ENCODE measurements at places on chromosomes 13 and 19. TPM values are rescaled to one million over a fixed set of nuclear protein-coding genes. Genes with fewer than 3 reads are reported as not detected.

DNA sequence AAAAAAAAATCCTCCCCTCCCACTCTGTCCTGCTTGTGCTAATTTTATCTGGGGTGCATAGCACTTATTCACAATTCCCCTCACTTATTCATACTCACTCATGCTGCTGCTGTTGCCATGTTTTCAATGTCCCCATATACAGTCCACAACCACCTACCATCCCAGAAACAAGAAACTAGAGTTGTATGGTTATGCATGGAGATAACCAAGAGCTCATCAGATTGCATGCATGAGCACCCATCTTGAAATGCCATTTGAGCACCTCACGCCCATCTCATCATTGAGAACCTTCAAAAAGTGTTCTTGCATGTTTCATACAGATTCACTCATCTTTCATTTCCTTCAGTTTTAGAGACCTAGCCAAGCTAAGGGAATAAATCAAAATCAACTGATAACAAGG is 15.1 kb upstream of the N4BP2L2 start:
- no peak for DNase-seq

DNA sequence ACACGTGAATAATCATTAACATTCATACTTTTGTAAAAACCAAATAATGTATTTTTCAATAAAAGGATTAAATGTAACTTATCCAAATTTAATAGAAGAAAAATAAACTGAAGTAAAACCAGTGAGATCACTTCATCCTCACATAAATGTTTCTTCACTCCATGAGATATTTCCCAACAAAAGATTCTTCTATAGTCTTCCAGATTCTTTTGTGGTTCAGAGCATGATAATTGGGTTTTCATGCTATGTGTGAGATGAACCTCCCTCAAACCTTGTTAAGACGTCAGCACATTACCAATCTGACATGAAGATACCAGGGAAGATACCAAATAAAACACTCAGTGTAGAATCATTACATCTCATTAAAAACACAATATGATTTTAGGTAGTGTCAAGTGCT is 62.9 kb upstream of the OXGR1 start:
- DNase-seq: no peak

IER2 gene
- 167 TPM for total RNA-seq

- no peak for DNase-seq
Observed at GRCh38 chr13:112975401-112975939, 6.5 kb downstream of the MCF2L start.

SELENOV gene
- total RNA-seq: not detected

DNA sequence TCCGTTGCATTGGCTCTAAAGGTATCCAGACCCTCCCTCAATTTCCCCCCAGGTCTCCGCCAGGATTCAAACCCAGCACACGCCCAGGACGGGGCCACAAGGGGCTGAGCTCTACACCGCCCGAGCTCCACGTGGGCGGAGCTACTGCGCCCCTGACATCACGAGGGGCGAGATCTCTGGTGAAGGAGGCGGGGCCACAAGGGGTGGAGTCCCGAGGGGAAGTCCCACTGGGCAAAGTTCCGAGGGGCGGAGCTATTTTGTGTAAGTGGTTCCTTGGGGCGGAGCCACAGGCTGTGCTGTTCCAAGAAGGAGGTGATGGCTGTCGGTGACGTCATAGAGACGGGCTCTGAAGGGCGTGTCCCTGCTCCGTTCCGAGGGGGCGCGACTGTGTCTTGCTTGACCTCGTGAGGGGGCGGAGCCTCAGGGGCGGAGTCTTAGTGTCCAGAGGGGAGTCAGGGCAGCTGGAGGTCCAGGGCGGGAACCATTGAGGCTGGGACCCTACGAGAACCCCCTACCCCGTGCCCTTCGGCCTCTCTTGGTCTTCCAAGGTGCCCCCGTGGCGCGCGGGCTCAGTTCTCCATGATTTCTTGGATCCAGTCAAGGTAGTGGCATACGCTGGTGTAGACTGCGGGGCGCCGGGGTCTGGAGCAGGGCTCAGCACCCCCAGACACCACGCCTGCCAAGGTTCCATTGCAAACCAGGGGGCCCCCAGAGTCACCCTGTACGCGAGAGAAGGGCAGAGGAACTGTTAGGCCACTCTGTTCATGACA is 1.3 kb upstream of the KLK8 start:
- no peak for DNase-seq

DNA sequence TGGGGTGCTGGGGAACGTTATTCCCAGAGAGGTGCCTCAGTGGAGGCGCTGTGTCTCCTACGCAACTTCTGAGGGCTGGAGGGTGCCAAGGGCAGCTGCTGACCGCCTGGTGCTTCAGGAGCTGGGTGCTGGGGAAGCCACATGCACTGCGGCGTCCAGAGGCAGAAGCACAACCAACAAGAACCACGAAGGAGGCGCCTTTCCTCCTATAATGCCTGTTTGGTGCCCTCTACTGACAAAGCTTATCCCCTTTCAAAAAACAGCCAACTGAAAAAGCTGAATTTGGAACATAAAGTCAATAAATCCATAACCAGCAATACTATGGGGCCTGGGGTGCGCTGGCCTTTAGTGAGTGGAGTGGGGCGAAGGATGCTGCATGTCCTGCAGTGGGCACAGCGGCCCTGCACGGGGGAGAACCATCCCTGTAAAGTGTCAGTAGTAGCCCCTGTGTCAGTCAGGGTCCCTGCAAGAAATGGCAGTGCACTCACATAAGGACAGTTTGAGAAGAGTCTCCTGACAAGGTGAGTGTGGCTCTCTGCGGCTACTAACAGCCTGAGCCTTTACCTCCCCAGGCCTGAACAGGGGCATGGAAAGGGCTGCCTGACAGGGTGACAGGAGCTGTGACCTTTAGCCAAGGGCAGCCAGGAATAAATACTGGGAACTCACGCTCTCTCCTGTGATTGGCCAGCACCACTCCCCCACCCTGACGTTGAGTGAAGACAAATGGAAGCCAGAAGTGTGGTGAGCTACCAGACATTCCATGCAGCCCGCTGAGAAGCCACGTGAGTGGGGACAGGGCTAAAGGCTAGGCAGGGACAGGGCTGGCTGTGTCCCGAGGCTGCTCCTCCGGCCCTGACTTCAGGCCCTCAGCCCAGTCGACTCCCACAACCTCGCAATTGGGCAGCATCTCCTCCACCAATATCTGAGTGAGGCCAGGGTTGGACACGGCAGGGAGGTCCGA is 4.5 kb upstream of the B3GNT8 start:
- no peak for DNase-seq

GRCh38 chr13:109569958-109570711 is 216.2 kb downstream of the IRS2 start:
- DNase-seq: peak; percentile 47

RFX2 gene
- 12.2 TPM for total RNA-seq

PABPC3 gene
- total RNA-seq: 0.42 TPM

MEIOSIN gene
- not detected for total RNA-seq

ATP8B3 gene
- 18.6 TPM for total RNA-seq

GRCh38 chr19:50567882-50568727 is at the start of gene LRRC4B:
Gene LRRC4B, minus strand, starts transcription at chr19:50568435. Its CDS starts 19,597 bp downstream, at chr19:50548838.
- no peak for DNase-seq

GRCh38 chr19:6233056-6233826 is 46.5 kb downstream of the MLLT1 start:
- DNase-seq: no peak

DNA sequence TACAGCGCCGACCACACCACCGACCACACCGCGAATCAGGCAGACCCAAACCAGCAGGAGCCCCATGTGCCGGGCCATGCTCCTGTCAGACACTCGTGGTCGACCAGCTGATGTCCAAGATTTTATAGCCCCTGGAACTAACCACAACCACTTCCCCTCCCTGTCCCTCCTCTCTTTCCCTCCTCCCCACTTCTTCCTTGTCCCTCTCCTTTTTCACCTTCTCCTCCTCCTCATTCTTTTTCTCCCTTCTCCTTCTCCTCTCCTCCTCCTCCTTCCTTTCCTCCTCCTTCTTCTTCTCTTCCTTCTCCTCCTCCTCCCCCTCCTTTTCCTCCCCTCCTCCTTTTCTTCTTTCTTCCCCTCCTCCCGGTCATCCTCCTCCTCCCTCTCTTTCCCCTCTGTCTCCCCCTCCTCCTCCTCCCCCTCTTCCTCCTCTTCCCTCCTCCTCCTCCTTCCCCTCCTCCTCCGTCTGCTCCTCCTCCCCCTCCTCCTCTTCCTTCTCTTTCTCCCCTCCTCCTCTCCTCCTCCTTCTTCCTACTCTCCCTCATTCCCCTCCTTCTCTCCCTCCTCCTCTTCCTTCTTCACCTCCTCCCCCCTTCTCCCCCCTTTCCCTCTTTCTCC is 670 bp downstream of the BSPH1 start:
- DNase-seq: no peak

RGL3 gene
- total RNA-seq: not detected

- DNase-seq: no peak
Observed at GRCh38 chr13:50425772-50426171, 410.5 kb downstream of the KCNRG start.

DNA sequence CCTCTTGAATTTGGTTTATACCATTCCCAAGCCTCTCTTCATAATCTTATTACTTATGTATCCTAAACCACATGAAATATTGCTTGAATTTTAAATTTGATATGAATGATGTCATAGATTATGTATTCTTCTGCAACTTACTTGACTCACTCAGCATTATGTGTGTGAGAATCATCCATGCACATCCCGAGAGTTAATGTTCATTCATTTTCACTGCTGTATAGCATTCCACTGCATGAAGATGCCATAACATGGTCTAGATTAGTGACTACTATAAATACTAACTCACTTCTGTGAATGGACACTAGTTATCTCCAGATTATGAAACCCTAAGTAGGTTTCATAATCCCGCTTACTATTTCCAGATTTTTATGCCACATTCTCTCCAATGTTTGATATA is 25.0 kb upstream of the RAP2A start:
- DNase-seq: no peak
